ENCODE measurements at places on chromosomes 1 and 21.

DNA sequence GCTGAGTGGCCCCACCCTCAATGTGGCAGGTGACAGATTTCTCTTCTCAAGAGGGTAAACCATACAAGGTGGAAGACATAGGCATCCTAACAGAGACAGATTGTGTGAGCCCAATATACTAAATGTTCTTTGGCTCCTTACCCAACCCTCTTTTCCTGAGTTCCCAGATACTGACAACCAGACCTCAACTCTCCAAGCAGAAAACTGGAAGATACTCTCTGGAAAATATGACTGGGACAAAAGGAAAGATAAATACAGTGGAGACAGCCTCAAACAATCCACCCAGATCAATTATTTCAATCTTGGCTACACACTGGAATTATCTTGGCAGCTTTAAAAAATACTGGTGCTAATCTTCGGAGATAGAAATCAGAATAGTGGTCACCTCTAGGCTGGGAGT, 6.5 kb downstream of the EVI5 start:
- no peak for DNase-seq

GRCh38 chr1:247324923-247325322, 6.7 kb downstream of the ZNF496 start:
- no peak for DNase-seq

DNA sequence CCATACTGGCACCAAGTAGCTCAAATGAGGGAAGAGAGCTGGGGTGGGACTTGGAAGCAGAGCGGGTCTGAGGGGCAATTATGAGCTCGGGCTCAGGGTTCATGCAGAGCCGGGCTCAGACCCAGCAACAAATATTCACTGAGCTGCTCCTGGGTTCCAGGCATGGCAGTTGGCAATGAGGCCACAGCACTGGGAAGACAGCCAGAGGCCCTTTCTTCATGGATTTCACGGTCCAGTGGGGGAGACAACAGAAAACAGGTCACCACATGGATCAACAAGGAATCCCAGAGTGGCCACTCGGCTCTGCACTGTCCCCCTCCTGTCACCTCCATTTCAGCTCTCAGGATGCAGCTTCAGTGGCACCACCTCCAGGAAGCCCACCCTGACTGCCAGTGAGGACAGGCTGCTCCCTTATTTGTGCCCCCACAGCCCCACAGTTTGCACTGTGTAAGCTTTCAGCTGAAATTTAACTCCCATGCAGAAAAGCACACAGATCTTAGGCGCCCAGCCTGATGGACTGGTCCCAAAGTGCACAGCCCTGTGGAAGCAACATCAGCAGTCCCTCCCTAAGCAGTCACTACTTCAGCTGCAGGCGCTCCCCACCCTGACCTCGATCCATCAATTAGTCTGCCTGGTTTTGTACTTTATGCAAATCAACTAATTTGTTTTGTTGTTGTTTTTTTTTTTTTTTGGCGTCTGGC, 22.4 kb downstream of the ARHGEF19 start:
- no peak for DNase-seq

DNA sequence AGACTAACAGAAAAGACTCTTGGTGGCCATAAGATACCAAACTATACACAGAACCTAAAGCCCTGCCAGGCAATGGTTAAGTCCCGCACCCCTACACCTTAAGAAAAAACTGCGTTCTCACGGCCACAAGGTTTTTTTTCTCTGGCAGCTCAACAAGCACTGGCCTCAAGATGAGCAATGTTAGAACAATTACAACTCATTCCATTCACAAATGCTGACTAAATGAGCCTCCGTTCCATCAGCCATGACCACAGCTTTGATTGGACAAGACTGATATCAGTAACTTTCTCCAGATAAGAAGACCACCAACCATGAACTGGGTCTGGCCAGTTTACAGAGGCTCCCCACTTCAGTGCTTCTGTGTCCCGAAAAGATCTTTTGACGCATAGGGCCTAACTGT, 31.9 kb downstream of the SEC16B start:
- no peak for DNase-seq

DNA sequence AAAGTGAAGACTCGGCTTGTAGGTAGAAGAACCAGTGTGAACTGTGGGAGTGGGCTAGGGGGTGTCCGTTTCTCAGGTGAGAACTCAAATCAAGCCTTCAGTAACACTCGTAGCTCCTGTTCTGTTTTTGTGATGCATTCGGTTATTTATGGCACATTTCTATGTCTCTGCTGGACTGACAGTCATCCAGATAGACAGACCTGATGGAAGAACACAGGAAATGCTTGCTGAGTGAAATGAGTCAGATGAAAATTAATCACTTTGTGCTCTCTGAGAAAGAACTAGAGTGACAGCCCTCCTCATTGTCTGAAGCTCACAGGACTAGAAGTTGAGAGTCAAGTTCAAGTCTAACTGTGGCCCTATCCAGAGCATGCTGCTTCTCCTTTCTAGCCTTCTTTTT, 360.1 kb upstream of the PLXNA2 start:
- no peak for DNase-seq

- no peak for DNase-seq
These were observed 48.5 kb downstream of the COL18A1 start for GRCh38 chr21:45453308-45453950.

DNA sequence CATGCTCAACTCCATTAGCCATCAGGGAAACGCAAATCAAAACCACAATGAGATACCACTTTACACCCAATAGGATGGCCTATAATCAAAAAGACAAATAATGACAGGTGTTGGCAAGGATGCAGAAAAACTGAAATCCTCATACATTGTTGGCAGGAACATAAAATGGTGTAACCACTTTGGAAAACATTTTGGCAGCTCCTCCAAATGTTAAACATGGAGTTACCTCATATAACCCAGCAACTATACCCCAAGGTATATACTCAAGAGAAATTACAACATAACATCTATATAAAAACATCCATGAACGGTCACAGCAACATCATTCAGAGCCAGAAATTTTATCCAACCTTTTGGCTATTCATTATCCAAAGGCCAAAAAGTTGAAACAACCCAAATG, 11.6 kb downstream of the EIF4G3 start:
- DNase-seq = no peak

- no peak for DNase-seq
These were observed 40.1 kb downstream of the DISP3 start for GRCh38 chr1:11518791-11519628.

GRCh38 chr1:200866521-200866920, 6.3 kb upstream of the GPR25 start:
- no peak for DNase-seq

DNA sequence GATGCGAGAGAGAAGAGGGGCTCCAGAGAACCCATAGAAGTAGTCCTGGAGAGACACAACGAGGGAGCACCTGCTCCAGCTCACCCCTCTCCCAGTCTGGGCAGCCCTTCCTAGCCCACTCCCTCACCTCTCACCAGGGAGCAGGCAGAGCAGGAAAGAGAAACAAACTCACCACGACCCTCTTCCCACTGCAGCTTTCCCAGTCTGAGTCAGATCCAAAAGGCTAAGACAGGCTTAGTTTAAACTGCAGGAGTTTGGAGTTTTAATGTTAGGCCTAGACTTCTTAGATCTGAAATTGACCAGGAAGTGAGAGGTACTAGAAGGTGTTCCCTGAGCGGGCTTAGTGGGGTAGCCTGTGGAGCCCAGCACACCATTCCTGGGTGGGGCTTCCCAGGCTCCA, 29.6 kb downstream of the SLC1A7 start:
- no peak for DNase-seq

DNA sequence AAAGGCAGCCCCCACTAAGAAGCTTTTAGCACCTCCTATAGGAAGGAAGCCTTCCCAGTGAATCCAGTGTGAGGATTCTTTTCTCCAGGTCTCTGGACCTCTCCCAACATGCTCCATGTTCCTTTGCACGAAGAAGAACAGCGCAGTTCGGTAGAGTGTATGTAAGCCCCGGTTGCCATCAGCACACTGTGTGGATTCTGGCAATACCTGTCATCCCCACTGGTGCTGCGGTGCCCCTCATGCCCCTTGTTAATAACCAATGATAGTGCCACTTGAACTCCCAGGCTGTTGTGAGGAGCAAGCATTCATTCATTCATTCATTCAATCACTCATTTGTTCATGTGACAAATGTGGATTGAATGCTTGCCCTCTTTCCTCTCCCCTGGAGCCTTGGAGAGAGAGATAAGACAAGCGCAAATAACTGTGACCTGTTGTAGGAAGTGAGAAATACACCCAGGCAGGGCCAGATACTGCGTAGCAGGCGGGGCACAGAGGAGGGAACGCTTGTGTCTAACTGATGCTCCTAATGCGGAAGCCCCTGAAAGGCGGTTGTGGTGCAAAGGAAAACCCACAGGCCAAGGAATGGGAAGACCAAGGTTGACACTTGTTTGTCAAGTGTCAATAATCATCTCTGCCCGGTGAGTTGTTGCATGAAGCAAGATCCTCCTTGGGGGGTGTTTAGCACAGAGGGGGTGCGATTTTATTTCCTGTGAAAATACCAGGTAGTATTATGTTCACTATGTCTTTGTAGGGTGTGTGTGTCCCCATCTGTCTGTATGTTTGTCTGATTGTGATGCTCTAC, 9.8 kb downstream of the LGR6 start:
- DNase-seq = no peak

DNA sequence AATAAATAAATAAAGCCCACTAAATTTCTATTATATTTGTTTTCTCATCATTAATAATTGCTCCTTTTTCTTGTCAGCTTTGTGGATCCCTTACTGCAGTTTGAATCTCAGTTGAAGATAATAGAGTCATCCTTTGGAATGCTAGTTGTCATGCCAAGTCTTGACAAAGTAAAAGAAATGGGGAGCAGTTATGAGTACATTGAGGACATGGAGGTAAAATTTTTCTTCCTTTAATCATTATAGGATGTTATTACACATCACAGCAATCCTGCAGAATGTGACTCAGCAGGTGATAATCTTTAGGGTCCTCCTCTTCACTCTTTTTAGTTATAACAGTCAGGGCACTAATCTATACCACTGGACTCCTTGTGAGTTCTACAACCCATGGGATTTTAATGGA, 24.1 kb downstream of the MROH9 start:
- DNase-seq = no peak

DNA sequence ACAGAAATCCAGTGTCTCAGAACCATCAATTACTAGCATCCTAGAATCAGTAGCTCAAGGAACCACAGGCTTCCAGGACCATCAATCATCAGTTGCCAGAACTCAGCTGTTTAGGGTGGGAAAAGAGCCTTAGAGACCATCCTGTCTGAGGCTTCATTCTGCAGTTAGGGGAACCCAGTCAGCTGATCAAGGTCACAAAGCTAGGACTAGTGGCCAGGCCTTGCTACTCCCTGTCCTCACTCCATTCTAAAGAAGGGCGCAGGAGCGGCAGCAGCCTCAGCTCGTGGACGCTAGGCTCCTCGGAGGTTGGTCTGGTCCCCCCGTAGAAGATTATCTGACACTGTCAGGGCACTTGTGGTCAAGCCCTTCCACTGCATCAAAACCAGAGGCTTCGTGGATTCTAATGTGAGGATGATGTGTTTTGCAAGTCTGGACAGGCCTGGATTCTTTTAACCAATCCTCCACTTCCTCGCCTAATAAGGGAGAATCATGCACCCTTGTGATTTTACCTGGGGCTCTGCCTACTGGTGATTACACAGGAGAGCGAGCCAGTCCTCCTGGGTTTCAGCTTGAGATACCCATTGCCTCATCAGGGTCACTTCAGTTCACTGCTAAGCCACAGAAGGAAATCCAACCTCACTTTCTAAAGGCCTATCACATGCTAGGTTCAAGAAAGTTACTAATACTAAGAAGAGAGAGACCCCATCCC, 41.7 kb upstream of the IFFO2 start:
- no peak for DNase-seq

DNA sequence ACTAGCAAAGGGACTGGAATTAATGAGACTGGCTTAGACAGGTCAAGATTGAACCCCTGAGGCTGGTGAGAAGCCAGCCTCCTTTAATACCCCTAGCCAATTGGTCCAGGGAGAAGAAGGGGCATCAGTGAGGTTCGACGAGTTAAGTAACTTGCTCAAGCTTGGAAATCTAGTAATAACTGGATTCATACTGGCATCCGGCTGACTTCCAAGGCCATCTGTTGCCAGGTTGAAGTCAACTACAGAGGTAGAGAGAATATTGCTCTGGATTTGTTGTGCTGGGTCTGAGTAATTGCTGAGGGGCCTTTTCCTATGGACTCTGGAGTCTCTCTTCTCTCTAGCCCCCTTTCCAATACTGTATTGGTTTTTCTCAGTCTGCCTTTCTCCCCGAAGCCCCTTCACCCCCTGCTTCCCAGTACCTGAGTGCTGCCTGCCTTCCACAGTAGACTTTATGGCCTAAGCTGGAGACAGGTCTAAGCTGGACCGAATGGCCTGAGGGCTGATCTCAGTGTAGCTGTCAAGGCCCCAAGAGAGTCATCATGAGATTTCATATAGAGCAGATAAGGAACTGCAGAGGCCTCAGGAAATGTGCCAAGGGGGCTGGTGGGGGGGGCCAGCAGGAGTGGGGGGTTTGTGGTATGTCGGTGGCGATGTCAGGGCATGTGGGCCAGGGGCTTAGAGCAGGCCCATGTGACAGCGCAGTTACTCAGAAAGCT, 42.4 kb upstream of the IL19 start:
- no peak for DNase-seq

- peak; percentile 13 for DNase-seq
These were observed 62.2 kb downstream of the ZFYVE9 start for GRCh38 chr1:52203935-52204625.

DNA sequence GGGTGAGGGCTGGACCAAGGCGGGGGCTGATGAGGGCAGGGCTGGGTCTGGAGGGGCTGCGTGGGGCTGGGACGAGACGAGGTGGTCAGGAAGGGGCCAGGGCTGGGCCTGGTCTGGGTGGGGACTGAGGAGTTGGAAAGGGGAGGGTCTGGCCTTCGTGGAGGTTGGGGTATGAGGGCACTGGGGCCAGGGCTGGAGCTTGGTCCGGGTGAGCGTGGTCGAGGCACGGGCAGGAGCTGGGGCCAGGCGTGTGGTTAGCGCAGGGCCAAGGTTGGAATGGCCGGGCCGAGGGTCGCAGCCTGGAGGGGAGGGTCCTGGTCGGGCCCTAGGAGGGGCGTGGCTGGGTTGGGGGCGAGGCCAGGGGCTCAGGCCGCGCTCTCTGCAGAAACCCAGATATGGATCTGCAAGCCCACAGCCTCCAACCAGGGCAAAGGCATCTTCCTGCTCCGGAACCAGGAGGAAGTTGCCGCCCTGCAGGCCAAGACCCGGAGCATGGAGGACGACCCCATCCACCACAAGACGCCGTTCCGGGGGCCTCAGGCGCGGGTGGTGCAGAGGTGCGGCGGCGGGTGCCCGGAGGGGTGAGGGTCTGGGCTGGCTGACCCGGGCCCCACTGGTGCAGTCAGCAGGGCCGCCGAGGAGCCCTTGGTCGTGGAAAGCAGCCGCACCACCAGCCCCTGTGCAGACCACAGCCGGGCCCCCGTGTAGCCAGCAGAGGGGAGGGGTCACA, 9.0 kb downstream of the TTLL10 start:
- no peak for DNase-seq

DNA sequence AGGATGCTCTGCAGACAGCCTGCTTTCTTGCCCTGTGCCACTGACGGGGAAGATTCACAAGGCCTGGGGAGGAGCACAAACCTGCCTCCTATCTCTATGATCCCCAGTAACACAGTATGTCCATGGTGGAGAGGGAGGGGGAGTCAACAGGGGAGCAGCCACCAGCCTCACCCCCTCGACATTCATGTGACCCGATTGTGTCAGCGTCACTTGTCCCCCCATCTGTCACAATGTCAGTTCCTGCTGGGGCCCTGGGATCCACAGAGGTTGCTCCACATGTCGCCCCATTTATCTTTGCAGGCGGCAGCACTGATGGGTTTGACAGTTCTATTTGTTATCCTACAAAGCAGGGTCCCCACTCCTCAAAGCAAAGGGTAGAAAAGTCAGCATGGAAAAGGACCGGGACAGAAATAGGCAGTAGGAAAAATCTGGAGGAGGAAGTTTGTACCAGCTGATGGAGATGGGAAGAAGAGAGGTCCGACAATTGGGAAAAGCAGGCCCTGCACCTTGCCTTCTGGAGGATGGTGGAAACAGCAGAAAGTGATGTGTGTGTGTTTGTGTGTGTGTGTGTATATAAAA, 130.9 kb downstream of the SEC16B start:
- no peak for DNase-seq
